ENCODE measurements at places on chromosomes 1 and 21.

GRCh38 chr1:171446386-171446785 lies 38.9 kb upstream of the PRRC2C start:
- DNase-seq = no peak

DNA sequence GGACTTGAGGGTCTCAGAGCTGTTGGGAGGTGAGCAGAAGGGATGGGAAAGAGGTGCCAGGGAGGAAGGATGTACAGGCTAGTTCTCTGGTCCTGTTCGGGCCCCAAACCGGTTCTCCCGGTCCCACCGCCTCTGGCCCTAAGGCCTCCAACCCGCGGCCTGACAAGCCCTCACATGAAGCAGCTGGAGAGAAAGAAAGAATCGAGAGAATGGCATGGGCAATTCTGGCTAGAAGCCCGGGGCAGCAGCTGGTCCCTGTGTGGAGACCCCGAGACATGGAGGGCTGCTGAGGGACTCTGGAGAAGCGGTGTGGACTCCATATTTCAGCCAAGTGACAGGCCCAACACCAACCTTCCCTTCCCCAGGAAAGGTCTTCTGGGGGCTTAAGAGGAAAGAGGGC lies 730 bp downstream of the CDC42SE1 start:
- peak; percentile 59 for DNase-seq

- no peak for DNase-seq
These were observed 15.7 kb downstream of the CFAP45 start for GRCh38 chr1:159884296-159884695.

DNA sequence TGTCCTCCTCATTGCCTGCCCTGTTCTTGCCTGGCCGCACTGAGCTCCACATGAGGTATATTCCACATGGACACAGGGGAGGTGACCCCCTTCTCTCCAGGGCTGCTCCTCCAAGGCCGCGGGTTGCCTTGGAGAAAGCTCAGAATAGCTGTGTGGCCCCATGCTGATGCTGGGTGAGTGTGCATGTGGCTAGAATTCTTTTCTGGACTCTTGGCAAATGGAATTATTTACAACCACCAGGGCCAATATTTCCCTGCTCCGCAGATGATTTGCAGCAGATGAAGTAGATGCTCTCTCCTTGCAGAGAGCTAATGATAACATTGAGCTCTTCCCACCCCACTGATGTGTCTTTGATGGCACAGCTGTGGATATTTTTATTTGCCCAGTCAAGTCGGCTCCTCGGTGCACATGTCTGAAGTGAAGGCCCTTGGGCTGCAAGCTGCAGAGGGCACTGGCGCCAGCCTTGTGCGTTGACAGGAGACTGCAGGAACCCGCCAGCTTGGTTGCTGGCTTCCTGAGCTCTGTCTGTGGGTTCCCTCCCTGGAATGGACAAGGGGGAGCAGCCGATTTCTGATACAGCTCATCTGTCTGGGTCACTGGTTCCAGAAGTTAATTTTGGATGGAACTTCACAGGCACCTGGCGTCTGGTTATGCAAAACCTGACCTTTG lies 404.7 kb upstream of the VAMP3 start:
- DNase-seq = no peak

DNA sequence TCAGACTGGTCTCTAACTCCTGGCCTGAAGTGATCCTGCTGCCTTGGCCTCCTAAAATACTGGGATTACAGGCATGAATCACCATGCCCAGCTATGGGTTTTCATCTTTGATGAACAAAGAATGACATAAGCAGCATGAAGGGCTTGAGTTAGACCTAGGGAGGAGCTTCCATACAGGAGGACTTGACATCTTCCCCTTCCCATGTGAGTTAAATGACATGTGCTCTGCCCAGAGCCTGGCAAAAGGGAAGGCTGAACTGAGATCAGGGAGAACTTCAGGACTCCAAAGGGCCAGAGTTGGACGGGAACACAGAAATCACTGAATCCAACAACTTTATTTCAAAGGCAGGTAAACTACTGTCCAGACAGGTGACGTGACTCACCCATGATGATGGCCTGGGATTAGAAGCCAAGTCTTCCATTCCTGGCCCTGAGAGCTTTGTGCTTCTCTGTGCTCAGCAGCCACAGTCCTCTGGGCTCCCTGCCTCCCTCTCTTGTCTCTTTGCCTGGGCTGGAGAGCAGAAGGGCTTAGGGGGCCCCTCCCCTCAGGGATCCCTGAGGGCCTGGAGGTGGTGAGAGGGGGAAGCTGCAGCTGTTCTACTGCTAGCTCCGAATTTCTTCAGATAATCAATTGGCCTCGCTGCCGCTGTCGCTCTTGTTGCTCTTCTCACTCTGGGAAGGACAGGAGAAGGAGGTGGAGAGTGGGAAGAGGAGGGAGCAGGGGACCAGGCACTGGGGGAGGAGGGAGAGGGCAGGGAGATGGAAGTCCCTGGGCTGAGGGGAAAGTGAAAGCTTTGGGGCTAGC lies 7.6 kb downstream of the NHLH1 start:
- DNase-seq = peak; percentile 90

- no peak for DNase-seq
These were observed 109.6 kb downstream of the VPS13D start for GRCh38 chr1:12339396-12339795.

DNA sequence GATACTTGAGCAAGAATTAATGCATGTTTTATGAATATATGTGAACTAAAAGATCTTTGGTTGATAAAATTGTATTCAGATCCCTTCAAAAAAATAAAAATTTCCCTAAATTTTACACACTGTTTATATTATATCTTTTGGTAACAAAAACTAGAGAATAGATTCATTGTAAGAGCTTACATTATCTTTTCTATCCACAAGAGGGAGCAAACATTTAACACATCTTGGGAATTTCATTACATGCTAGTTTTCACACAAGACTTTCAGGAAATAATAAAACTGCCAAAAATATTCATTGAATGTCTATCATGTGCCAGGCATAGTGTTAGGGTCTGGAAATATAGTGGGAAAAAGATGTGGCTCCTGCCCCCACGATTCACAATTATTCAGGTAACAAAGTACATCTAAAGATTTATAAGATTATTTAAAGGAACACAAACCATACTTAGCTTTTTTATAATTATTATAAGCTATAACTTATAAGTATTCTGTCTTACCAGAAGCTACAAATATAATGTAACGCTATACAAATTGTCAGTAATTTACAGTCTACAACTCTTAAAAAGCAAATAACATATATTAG lies 30.6 kb downstream of the FAF1 start:
- no peak for DNase-seq

DNA sequence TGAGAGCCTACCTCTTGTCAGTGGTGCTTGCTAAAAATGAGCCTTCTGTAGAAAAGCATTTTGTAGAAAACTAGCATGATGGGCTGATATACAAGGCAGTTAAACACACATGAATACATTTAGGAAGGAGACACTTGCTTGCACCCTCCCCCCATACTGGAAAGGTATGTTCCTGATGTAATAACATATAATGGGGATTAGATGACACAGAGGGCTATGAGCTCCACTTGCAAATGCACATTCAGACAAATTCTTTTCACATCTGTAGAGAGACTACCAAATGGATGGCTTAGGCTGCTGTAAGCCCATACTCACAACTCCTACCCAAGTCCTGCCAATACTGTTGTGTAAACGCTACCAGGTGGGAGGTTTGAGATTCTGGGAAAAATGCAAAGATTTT lies 634.0 kb downstream of the SMYD3 start:
- no peak for DNase-seq

GRCh38 chr21:35529171-35529863 lies 480.2 kb upstream of the RUNX1 start:
- no peak for DNase-seq

DNA sequence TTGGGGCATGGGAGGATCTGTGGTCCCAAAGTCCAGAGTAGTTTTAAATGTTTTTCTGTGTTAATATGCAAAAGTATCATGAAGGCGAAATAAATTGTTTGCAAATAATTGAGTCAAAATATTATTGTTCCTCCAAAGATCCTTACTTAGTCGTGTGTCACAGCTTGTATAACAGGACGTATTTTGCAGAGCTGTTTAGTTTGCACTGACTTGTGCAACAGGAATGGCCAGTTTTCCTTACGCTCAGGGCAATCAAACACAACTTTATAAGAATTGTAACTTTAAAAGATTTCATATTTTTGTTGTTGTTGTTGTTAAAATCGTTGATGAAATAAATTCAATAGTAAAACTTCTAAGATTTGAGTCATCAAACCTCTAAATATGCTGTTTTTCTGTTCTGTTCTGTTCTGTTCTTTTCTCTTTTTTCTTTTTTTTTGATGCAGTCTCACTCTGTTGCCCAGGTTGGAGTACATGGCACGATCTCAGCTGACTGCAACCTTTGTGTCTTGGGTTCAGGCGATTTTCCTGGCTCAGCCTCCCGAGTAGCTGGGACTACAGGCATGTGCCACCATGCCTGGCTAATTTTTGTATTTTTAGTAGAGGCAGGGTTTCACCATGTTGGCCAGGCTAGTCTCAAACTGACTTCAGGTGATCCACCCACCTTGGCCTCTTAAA lies 60.6 kb downstream of the UCK2 start:
- DNase-seq = no peak

DNA sequence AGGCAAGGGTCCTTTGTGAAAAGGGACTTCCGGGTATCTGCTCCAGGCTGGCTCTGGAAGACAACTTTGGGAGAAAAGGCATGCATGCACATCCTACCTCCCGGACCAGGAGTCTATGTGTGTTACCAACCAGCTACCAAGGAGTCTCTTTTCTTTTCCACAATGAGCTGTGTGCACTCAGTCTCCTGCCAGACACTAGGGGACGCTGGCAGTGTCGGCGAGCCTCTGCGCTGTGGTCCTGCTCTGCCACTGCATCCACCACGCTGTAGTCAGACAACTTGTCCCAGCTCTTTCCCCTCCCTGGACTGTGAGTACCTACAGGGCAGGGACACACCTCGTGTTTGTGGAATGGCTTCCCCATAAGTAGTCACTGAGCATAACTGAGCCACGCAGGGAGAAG lies 5.1 kb upstream of the SSR2 start:
- peak; percentile 88 for DNase-seq

DNA sequence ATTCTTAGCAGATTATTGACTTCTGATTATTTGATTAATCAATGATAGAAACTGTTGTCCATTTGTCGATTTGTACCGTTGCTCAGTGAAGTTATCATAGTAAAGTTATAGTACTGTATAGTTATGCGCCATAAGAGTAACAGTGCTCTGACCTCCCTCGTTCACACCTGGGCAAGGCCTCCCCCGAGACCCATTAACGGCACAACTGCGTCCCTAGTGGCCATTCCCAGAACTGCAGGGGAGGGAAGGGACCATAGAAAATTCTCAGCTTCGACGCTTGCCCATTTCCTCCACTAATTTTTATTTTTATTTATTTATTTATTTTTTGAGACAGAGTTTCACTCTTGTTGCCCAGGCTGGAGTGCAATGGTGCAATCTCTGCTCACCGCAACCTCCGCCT lies 334.4 kb downstream of the DSCAM start:
- DNase-seq = peak; percentile 29

- DNase-seq = no peak
These were observed 33.3 kb downstream of the PTPRC start for GRCh38 chr1:198672124-198672523.

GRCh38 chr1:23916209-23917131 lies 3.3 kb upstream of the CNR2 start:
- peak; percentile 86 for DNase-seq

DNA sequence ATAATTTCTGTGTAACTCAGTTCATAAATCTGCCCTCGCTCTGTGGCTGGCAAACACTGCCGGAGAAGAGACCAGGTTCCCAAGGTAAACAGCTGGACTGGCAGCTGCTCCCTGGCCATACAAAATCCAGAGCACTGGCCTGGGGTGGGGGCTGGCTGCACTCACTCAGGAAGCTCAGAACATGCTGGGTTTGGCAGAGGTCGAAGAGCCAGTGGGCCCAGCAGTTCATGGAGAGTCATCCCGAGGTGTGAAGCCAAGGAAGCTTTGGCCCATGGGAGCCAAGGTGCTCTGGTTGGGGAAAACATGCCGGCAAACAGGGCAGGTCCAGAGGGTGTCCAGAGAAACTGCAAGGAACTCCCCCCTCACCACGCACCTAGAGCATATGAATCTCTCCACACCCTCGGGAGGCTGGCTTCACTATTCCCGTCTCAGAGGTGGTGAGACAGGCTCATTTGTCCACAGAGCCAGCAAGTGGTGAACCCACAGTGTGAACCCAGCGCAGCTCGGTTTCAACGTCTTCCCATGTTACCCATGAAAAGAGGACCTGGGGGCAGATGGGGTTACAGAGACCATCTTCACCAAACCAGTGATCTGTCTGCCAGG lies 102.4 kb downstream of the DMRTB1 start:
- no peak for DNase-seq

- no peak for DNase-seq
These were observed 72.2 kb downstream of the SNX7 start for GRCh38 chr1:98733782-98734112.

GRCh38 chr1:77832901-77833300 lies 53.5 kb downstream of the MIGA1 start:
- no peak for DNase-seq

- DNase-seq = no peak
These were observed 1108.7 kb downstream of the NCAM2 start for GRCh38 chr21:22106720-22107410.

GRCh38 chr1:160877221-160877620 lies 7.8 kb downstream of the ITLN1 start:
- DNase-seq = no peak

- no peak for DNase-seq
These were observed 22.9 kb downstream of the SUSD4 start for GRCh38 chr1:223341121-223341520.

GRCh38 chr1:24939675-24940193 lies 9.7 kb upstream of the RUNX3 start:
- DNase-seq = no peak

- no peak for DNase-seq
These were observed 138.3 kb downstream of the NTMT2 start for GRCh38 chr1:170284016-170284415.

DNA sequence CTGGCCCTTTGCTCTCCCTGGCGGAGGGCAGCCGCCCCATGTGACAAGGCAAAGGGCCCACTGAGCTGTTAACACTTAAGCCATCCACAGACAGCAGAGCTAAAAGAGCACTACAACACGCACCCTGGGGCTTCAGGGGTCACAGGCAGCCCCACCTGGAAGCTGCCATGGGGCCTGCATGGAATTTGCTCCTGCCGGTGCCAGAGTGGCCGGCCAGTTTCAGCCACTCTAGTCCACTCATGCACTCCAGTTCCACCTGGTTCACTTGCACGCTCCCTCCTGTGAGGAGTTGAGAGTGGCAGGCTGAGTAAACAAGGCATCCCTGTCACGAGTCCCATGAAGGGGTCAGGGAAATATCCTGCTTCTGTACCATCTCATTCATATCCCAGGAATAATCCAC lies 55.3 kb downstream of the RIMS3 start:
- no peak for DNase-seq

- no peak for DNase-seq
These were observed 13.6 kb upstream of the FAM89A start for GRCh38 chr1:231053493-231054162.

DNA sequence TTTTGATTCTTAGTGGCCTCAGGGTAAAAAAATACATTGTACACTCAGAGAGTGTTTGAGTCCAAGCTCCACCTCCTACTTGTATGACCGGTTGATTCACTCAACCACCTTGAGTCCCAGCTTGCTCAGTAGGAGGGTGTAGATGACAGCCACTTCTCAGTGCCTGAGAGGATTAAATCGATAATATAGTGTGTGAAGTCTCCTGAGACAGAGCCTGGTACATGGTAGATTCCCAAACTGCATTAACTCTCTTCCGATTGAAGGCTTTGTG lies 38.4 kb downstream of the NCMAP start:
- no peak for DNase-seq

Data from D341Med (cell line).